ENCODE measurements at places on chromosomes 7 and 10.

DNA sequence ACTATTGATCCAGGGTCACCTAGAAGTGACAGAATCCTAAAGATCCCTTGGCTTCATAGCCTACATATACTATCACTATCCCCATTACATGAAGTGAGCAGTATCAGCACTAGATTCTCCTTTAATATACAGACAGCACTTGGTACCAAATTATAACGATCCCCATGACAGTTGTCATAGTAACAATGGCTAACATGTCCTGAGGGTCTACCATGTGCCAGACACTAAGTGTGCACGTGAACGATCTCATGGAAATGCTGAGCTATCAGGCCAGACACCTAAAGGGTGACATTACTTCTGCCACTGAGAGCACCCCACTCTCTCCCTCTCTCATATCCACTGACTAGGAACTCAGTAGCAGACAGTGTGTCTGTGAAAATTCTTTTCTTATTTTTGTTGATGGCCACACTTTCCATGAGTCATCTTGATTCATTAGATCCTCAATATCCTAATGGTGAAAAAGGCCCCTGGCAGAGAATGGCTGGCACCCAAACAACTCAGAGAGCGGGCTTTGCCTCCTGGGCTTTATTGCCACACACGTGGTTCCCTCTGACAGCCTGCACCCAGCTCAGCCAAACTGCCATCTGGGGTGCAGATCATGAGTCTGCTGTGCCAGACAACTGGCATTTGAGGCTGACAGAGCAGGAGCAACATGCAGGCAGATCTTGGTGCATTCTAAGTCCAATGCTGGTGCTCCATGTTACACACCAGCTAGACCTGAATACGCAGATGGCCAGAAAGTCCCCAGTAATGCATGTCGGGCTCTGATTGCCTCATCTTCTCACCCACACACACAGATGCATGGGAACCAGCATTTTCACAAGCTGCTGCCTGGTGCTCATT lies 176.3 kb downstream of the DGKI start:
- DNase-seq, result no peak

- DNase-seq, result no peak
These were observed 165.8 kb downstream of the CACNB2 start for GRCh38 chr10:18306031-18306430.

- no peak for DNase-seq
These were observed 28.6 kb upstream of the RHBDD2 start for GRCh38 chr7:75850235-75850634.

- no peak for DNase-seq
These were observed 201.8 kb downstream of the NSUN6 start for GRCh38 chr10:18449611-18450026.

GRCh38 chr10:84012831-84013458 lies 126.4 kb upstream of the GHITM start:
- DNase-seq, result peak; percentile 12

GRCh38 chr7:41232086-41232485 lies 470.8 kb downstream of the INHBA start:
- no peak for DNase-seq

DNA sequence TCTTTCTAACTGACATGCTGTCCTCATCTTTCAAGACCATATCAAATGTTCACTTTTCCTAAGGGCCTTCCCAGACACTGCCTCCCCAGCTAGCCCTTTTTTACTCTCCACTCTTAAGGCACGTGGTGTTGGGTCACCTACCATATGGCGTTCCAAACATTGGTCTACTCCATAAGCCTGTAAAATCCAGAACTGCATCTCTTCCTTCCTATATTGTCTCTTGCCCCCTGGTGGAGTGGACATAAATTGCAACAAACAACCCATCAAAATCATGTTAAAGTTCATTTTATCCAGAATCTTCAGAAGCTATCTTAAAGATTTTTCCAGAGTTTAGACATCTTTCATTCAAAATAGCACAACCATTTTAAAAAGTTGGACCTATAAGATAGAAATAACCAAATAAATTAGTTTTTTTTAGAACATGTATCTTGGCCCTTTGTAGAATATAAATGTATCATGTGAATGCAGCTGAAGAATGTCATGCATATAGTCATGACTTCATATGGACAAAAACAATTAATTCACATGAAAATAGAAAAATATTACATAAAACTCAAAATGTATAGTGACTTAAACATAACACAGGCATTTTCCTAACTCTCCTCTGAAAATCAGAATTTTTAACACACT lies 180.6 kb upstream of the CHRM2 start:
- no peak for DNase-seq

- no peak for DNase-seq
These were observed 60.1 kb upstream of the GNA12 start for GRCh38 chr7:2904202-2904601.

GRCh38 chr7:76122516-76123239 lies 74.8 kb downstream of the MDH2 start:
- DNase-seq, result no peak

DNA sequence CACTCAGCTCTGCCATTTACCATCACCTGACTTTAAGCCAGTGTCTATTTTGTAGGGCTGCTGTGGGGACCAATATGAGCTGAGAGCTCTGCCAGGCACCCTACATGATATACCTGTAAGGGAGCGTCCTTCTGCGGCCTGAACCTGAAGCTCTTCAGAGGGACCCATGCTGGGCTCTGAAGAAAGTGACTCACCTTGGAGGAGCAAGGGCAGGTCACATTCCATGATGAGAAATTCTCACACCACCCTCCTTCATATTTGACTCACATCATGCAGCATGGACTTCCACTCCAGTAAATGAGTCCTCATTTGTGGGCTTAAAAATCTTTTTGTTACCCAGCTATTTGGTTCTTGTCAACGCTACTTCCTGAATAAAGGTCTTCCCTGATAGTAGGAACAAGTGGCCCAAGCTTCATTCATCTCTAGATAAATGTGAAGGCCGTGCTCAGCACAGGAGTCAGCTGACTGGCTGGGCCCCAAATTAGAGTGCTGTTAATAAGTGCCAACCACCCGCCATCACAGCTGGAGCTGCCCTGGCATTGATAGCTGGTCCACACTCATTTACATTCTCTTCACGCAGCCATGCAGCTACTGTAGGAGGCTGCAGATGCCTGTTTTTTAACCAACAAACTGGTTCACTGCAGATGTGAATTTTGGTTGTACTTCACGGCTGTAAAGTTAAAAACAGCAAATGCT lies 78.4 kb downstream of the RNF216 start:
- no peak for DNase-seq

DNA sequence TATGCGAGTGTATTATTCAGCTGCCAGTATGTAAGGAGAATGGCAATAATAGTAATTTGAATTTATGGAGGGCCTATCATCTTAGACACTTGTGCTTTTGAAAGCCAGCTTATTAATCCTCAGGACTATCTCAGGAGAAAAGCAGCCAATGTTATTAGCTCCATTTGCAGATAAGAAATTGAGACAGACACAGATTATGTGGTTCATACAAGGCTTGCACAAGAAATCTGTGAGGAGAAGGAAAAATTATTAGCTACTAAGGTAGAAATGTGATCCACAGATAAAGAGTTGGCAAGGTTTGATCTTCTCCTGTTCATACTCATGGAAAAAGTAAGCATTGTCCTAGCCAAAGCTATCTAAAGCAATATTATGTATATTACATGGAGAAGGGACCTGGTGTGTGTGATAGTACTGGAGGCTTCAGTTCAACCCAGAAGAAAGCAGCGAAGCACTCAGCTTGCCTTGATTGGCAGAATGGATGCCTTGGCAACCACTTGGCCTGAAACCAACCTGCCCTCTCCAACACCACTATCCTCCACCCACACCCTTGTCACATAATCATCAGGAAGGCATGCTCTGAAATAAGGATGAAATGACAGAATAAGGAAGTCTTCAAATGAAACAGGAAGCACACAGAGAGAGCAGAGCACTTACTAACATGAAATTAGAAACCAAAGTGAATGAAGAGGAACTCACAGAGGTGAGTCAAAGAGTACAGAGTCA lies 18.0 kb downstream of the MACC1 start:
- no peak for DNase-seq

DNA sequence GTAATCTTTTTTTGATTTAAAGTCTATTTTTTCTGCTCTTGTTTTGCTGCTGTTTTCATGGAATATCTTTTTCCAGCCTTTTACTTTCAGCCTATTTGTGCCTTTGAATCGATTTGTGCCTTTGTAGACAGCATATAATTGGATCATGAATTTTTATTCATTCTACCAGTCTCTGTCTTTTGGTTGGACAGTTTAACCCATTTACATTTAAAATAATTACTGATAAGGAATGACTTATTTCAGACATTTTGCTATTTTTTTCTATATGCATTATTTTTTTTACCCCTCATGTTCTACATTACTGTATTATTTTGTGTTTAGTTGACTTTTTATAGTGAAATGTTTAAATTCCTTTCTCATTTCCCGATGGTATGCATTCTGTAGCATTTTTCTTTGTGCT lies 99.6 kb downstream of the EXOC4 start:
- DNase-seq, result no peak

DNA sequence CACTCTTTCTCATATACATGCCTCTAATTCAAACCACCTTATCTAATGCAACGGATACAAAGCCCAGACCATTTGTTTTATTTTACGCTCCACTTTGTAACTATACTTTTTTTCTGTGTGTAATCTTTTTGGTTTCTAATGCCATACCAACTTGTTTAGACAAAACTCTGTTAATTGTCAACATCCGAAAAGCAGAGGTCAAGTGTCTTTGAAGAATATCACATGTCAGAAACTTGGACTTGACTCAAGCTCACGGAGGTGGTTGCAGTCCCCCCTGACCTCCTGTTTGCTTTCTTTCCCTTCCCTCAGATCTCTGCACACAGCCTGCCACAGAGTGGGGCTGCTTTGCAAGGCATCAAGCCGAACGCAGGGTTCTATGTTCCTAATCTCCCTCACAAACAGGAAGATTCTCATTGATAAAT lies 698.9 kb downstream of the PARD3 start:
- DNase-seq, result no peak

DNA sequence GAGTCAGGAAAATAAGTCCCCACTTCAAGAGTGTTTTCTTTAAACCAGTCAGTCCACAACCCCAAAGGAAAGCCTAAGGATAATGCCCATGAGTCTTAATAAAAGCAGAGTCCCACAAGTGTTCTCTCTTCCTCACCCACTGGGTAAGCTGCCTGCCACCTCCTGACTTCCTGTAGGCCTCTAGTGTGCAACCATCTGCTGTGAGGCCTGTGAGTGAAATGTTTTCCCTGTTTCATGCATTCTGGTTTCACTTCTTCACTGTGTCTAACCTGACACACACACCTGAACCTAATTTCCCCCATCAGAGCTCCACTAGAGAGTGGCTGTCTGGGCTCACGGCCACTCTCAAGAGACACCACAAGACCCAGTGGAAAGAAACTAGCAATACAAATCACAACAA lies 38.9 kb upstream of the GDF10 start:
- peak; percentile 55 for DNase-seq

GRCh38 chr10:132245056-132245455 lies 58.3 kb downstream of the DPYSL4 start:
- no peak for DNase-seq

DNA sequence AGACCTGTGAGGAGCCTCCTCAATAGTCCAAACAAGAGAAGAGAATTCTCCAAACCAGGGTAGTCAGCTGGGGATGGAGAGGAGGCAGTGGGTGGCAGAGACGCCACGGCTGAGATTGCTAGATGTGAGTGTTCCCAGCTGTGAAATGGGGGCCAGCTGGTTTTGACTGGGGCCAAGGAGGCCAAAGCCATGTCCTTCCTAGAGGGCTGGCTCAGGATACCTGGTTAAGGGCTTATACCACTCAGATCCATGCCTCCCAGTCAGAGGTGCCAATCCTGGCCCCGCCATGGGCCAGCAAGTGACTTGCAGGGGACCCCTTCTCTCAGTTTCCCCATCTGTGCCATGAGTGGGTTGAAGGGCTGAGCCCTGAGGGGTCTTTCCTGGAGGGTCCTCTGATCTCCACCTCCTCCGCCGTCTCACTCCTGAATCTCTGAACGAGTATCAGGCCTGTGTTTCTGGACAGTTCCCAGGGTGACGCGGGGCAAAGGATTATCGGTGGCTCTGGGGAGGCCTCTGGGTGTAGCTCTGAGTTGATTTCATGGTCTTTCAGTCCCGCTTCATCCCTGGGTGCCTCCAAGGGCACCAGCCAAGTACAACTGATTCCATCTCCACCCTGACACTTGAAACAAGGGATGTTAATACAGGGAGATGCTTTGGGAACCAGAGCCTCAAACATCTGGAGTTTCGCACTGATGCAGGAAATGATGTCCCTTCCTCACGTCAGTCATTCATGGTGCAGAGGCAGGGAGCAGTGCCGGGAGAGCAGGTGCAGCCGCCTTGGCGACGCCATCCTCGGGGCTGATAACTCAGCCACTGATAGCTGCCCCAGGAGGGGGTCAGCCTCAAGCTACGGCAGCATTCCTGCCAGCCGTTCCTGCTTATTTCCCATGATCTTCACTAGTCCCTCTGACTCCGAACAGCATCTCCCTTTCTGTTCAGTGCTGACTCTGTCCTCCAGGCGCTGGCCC lies 126.7 kb downstream of the RGS10 start:
- DNase-seq, result no peak

DNA sequence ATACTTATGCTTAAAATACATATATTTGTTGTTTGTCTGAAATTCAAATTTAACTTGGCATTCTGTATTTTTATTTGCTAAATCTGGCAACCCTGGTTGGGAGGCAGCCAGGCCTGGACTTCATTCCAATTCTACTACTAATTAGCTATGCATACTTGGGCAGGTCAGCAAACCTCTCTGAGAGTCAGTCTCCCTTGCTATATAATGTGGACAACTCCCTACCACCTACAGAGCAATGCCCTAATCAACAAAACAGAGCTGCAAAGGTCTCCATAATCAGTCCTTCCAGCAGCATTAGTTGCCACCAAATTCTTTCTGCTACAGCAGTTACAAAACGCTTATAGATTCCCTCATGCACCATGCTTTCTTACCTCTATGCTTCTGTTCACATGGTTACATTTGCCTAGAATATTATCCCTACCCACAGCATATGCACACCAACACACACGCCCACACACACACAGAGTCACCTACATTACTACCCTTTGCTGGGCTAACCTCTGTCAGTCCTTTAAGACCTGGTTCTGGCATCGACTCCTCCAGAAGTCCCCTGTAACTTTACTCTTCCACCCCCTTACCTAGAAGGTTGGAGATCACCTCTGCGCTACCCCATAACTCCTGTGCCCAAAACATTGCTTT lies 188.7 kb downstream of the FGFR2 start:
- no peak for DNase-seq

DNA sequence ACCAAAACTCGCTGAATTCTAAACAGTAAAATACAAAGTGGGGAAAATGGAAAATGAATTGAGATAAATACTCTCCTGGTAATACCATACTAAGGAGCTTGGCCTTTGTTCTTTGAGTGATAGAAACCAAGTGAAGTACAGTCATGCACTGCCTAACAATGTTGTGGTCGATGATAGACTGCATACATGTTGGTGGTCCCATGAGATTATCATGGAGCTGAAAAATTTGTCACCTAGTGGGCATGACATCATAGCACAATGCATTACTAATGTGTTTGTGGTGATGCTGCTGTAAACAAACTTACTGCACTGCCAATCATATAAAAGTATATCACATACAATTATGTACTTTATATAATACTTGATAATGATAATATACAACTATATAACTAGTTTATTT lies 419.1 kb downstream of the ARL4A start:
- DNase-seq, result no peak

GRCh38 chr10:100728928-100729861 lies 16.2 kb upstream of the PAX2 start:
- peak; percentile 12 for DNase-seq

- DNase-seq, result no peak
These were observed 16.6 kb upstream of the RET start for GRCh38 chr10:43060291-43060690.

GRCh38 chr10:61733358-61733940 lies 70.7 kb downstream of the CABCOCO1 start:
- peak; percentile 25 for DNase-seq
